K562 (cell line): ENCODE measurements at places on chromosomes 7 and 10. TPM values are rescaled to one million over a fixed set of nuclear protein-coding genes. Genes with fewer than 3 reads are reported as not detected.

DNA sequence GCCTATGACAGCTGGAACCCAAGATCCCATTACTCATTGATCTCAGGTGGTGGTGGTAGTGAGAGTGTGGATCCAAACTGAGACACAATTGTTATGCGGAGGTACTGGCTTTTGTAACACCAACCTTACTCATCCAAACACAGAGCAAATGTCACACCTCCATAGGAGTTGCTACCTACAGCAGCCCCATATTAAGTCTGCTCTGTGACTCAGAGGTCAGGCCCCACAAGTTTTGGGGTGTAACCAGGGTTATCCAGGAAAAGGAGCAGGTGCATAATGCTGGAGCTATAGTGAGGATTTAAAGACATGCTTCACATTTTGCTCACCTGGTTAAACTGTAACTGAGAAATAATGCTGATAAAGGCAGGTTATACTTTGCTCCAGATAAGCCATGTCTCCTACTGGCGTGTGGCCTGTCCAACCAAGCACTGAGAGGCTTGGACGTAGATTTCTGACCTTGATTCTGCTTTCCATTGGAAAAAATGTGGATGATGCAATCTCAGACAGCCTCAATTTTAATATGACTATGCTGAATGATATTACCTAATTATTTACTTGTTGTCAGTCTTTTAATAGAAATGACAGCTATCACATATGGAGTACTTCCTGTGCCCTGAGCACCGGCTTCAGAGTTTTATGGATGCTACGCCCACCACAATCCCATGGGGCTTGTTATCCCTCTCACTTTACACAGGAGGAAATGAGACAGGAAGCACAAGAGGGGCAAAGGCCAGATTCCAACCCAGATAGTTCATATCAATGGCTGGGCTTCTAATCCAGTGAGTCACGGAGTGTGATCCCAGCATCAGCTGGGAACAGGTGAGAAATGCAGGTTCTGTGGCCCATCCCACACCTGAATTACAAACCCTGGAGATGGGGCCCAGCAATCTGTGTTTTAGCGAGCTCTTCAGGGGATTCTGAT is 181.3 kb downstream of the CHN2 start:
- DNase-seq: no peak

Gene GIMAP2
- total RNA-seq: 1.1 and 1.2 TPM in 2 replicates

Gene NPSR1
- total RNA-seq: not detected in 2 replicates

Gene MBLAC1
- total RNA-seq: 2.1 and 3.1 TPM in 2 replicates

DNA sequence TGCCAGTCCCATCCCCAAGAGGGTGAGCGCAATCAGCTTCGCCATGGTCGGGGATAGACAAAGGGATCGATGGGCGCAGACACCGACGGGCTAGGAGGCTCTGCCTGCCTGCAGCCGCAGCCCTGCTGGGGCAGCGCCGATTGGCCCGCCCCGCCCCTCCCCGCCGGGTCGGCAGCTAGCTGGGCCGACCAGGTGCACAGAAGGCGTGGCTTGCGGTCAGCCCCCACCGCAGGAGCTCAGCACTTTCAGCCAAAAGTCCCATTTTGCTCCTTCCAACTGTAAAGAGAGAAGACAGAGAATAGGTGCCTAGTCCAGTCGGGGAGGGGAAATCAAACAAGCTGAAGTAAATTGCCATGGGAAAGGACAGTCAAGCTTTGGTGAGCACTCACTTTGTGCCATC is at the start of gene PON1:
Gene PON1, minus strand, starts transcription at position 102 of the 400 bp plus-strand sequence. Its CDS starts 57 bp downstream, at position 45.
- peak; percentile 13 for DNase-seq
